ENCODE measurements at places on chromosomes 1 and 21. TPM values are rescaled to one million over a fixed set of nuclear protein-coding genes. Genes with fewer than 3 reads are reported as not detected.

DNA sequence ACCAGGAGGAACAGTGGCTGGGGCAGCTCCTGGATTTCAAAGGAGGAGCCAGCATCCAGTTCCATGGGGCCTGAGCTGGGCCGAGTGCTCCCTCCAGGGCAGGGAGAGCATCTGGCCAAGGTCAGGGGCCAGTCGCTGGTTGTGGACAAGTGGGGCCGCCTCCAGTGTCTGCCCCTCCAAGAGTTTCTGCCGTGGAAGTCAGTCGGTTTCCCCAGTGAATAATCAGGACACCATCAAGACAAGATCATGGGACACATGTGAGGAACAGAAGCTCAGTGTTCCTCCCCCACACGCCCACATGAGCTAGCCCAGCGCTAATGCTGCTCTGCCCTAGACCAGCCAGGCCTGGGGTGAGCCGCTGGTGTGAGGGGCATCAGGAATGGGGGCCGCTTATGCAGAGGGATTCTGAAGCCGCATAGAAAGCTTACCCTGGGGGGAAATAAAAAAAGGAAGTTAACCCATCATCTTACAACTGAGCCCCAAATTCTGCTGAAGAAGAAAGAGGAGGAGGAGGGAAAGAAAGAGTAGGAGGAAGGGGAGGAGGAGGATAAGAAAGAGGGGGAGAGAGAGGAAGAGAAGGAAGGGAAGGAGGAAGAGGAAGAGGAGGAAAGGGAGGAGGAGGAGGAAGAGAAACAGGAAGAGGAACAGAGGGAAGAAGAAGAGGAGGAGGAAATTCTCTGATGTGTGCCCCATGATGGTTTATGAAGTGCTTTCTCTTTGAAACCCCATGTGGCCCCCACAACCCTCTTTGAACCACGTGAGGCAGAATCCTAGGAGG lies 198.4 kb downstream of the MATN1 start:
- H3K27me3 ChIP-seq: no peaks in the 10 kb centered on the region
- no peak overlapping the region for H3K4me3 ChIP-seq
- H3K4me1 ChIP-seq: no peaks in the 10 kb centered on the region
- H3K27ac ChIP-seq: no peak overlapping the region
- H3K36me3 ChIP-seq: no peaks in the 10 kb centered on the region

GRCh38 chr1:2388004-2388913 lies 3.1 kb downstream of the MORN1 start:
- no peak overlapping the region for H3K4me3 ChIP-seq
- peaks cover 40% of the 10 kb centered on the region for H3K4me1 ChIP-seq
- H3K27ac ChIP-seq: no peak overlapping the region
- no peak for DNase-seq
- no peaks in the 10 kb centered on the region for H3K36me3 ChIP-seq

DNA sequence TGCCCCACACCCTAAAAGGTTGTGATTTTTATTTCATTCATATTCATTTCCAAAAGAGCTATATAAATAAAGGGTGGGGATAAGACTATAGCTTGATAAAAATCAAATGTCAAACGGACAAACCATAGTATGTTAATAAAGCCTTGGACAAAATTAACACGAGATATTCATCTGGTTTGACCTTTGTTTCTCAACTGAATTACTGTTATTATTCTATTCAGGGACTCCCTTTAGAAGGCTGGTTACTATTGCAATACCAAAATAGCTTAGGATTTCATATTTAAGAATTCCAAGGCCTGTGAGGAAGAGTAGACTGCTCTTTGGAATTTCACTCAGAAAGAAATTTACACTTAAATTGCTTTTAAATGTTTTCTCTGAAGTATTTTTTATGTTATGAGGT lies 10.2 kb upstream of the PALMD start:
- H3K36me3 ChIP-seq: no peaks in the 10 kb centered on the region
- no peaks in the 10 kb centered on the region for H3K27me3 ChIP-seq
- no peak overlapping the region for H3K4me3 ChIP-seq
- H3K27ac ChIP-seq: no peak overlapping the region

GRCh38 chr1:30444850-30445249 lies 278.5 kb downstream of the MATN1 start:
- DNase-seq: no peak
- no peaks in the 10 kb centered on the region for H3K27me3 ChIP-seq
- H3K4me3 ChIP-seq: no peak overlapping the region
- no peaks in the 10 kb centered on the region for H3K36me3 ChIP-seq
- no peak overlapping the region for H3K27ac ChIP-seq

DNA sequence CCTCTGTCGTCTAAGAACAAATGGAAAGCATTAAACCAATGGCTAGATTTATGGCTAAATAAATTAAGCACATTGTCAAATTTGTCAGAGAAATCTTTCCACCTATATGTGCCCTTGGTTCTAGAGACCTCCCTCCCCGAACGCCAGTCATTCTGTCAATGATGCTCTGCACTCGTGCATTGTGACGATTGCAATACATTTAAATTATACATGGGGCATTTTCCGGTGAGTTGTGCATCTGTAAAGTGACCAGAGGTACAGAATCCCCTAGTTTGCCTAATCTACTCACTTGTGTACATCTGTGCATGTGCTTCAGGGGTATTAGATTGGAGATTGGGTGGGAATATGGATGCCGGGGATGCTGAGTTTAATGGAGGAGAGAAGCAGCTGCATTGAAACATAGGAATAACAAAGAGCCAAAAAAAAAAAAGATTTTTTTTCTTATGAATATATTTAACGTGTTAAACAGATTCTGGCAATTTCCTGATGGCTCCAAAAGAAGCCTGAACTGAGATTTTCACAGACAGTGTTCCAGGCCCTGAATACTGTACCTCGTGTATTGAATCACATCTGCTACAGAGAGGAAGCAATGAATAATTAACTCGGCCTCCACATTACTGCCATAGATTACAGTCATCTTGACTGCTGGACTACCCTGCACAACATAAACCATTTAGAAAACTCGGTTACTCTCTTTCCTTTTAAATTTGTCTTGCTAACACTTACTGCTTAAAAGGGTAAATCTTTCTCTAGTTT lies 149.0 kb upstream of the C1orf87 start:
- H3K4me1 ChIP-seq: no peaks in the 10 kb centered on the region
- no peak overlapping the region for H3K4me3 ChIP-seq
- H3K27me3 ChIP-seq: no peaks in the 10 kb centered on the region
- no peak overlapping the region for H3K27ac ChIP-seq
- DNase-seq: no peak
- H3K36me3 ChIP-seq: no peaks in the 10 kb centered on the region

The IVL gene
- not detected for polyA plus RNA-seq

The NKAIN1 gene
- polyA plus RNA-seq: 0.40 TPM

DNA sequence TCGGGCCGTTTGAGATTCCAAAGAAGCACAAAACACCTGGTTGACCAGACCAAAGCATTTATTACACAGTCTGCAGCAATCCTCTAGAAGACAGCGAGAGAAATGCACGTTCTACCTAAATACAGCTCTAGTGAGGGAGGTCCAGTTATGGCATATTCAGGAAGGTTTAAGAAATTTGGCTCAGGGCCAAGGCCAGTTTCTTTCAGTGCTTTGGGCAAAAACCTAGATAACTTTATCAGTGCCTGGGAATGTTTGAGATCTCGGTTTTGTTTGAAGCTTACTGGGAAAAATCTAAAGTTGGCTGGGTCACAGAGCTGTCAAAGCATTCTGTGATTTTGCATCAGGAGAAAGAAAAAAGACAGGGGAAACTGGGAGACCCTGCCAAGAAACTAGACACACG lies 514.0 kb upstream of the TMPRSS15 start:
- H3K36me3 ChIP-seq: no peaks in the 10 kb centered on the region
- no peak overlapping the region for H3K4me3 ChIP-seq
- H3K27me3 ChIP-seq: no peaks in the 10 kb centered on the region
- DNase-seq: no peak

DNA sequence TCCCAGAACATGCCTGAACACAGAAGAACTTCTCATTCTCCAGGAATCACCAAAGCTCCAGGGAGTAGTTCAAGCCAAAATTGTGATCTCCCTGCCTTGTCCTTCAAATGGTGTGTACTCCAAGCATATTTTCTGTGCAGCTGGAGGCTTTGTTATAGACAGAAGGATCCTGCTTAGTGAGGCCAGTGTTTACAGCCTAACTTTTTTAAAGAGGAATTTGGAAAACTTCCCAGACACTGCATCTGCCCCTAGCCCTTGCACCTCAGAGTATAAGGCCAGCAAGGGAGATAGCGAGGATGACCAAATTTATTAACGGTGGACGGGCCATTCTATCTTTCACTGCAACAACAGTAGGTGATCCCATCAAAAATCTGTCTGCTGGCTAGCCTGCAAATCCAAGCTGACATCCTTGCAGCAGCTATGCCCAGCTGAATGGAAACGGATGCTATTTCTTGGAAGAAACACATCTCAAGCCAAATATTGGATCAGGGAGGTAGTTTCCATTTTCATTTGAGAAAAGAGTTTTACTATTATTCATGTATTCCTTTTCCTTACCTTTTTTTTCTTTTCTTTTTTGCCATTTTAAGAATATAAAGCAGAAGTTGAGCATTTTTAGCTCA lies 249.8 kb downstream of the USH2A start:
- no peak for DNase-seq
- H3K27me3 ChIP-seq: no peaks in the 10 kb centered on the region

GRCh38 chr1:101479945-101480344 lies 243.1 kb downstream of the S1PR1 start:
- DNase-seq: no peak
- no peak overlapping the region for H3K27ac ChIP-seq

DNA sequence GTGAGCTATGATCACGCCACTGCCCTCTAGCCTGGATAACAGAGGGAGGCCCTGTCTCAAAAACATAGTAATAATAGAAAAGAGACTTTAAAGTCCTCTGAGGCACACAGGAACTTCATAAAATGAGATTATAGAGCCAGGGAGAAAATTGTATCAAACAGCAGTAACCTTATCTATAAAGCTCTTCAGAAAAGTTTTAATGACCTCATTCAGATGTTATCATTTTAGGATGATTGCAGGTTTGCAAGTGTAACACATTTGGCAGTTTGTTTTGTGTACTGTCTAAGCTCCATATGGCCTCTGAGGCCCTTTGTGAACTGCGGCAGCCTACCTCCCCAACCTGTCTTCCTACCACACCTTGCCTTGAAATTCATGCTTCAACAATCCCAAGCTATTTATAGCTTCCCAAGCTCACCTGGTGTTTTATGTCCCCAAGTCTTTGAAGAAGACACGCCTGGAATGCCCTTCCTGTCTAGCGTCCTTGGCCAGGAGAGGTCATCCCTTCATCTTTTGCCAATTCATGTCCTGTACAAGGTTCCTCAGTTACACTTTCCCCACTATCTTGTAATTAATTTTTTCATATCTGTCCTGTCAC lies 8.5 kb upstream of the AKNAD1 start:
- no peak for DNase-seq
- H3K27ac ChIP-seq: no peak overlapping the region
- H3K4me3 ChIP-seq: no peak overlapping the region

DNA sequence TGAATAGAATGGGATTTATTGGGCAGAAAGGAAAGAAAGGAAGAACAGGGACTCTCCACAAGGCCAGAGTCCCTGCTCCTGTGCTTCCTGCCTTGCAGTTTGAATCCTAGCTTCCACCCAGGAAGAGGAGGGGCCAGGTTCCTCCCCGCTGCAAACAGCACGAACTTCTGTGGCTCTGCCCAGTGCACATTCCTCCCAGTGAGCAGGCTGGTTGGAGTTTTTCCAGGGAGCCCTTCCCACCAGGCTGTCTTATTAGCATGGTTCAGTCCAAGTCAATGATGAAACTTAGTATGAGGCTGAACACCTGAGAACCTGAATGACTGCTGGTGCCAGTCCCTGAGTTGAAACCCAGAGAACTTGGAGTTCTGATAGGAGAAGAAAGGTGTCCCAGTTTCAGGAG lies 247.2 kb downstream of the DUSP10 start:
- H3K27ac ChIP-seq: no peak overlapping the region
- H3K4me3 ChIP-seq: no peak overlapping the region
- DNase-seq: no peak
- H3K27me3 ChIP-seq: no peaks in the 10 kb centered on the region
- H3K36me3 ChIP-seq: no peaks in the 10 kb centered on the region

GRCh38 chr1:36534711-36535412 lies 52.1 kb upstream of the CSF3R start:
- no peak overlapping the region for H3K27ac ChIP-seq
- H3K27me3 ChIP-seq: no peaks in the 10 kb centered on the region
- H3K36me3 ChIP-seq: no peaks in the 10 kb centered on the region
- H3K4me1 ChIP-seq: peaks cover 11% of the 10 kb centered on the region
- no peak overlapping the region for H3K4me3 ChIP-seq

The PLPPR5 gene
- not detected for polyA plus RNA-seq

All from HepG2 (cell line).